ENCODE measurements at places on chromosomes 3 and 15.

DNA sequence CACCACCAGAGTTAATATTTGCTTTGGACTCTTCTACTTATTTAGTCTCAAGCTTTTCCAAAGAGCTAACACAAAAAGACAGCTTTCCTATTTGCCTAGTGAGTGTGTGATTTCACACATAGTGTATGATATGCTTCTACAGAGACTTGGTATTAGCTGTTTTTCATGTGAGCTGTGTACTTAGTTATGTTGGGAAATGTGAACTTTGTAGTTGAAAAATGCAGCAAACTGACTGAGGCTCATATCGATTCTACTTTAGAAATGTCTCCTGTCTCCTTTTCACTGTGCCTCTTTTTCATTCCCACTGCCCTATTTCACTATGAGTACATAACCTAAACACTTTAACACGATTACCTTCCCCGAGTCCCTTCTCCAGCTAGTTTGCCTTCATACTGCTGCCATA is 136.5 kb downstream of the ALCAM start:
- no peak for DNase-seq

GRCh38 chr15:65914386-65914785 is 45.1 kb downstream of the RAB11A start:
- DNase-seq = no peak

- DNase-seq = no peak
Measured at GRCh38 chr3:64837126-64837738, 149.4 kb upstream of the ADAMTS9 start.

DNA sequence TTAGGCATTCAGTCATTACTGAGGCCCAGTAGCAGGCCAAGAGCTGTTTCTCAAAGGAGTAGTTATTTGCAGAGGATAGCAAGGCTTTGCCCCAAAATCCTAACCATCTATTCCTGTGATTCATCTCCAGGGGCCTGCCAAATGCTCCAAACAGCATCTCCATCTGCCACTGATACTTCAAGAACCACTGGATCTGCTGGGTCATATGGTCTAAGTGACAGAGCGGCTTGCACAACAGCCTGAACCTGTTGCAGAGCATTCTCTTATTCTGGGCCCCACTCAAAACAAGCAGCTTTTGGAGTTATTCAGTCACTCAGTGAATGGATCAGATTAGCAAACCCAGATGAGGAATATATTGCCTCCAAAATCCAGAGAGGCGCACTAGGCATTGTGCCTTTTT is 68.8 kb upstream of the ALDH1A3 start:
- DNase-seq = no peak

DNA sequence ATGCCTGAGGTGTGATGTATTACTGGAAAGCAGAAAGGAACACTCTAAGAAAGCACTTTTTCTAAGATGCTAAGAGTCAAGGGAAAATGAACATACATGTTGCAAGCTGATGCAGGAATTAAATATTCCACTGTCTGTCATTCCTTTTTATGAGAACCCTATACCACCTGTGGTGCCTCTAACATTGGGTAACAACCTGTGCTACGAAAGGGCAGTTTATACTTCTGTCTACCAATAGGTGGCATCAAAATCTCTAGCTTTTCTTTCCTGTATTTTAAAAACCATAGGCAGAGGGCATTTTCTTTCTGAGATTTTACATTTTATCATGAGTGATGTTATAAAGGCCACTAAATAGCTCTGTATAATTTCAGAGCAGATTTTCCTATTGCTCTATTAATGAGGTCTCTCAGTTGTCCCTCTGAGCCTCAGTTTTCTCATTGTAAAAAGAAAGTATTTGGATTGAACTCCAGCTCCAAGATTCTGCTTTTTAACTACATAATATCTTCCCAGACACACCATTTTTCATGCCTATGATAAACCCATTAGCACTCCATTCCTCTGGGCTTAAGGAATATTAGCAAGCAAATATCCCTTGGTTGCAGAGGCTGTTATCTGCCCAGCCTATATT is 3.5 kb upstream of the CPNE4 start:
- no peak for DNase-seq

- no peak for DNase-seq
Measured at GRCh38 chr3:73353649-73354217, 271.0 kb downstream of the PDZRN3 start.

DNA sequence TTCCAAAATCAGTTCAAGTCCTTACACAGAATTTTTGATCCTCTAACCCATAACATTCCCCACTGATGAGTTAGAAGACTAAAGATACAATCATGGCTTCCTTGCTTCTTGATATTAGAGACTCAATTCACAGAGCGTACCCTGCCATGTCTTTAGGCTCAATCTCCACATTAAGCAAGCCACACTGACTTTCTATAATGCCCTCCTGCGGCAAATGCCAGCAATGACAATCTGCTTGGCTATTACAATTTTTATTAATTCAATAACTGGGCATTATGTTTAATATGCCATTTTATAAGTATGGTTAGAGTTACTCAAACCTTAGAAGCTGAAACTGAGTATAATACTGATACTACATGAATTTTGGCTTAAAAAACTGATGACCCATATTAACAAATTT is 479.7 kb upstream of the NR2F2 start:
- no peak for DNase-seq

GRCh38 chr15:91790836-91791235 is 62.7 kb upstream of the SLCO3A1 start:
- no peak for DNase-seq

All from GM19239 (cell line).